GM20000 (cell line): ENCODE measurements at places on chromosomes 5 and 9.

- no peak for DNase-seq
These were observed 2.8 kb upstream of the UBAC1 start for GRCh38 chr9:135963938-135964337.

- peak; percentile 17 for DNase-seq
These were observed 2.4 kb upstream of the SMC2 start for GRCh38 chr9:104091708-104092107.

- no peak for DNase-seq
These were observed 1.9 kb downstream of the PCDHGB6 start for GRCh38 chr5:141409598-141410306.

- DNase-seq = peak; percentile 32
These were observed 21.9 kb downstream of the DEPDC1B start for GRCh38 chr5:60677850-60678664.

GRCh38 chr5:150609843-150610584 lies 30.4 kb upstream of the SYNPO start:
- no peak for DNase-seq

- DNase-seq = no peak
These were observed 567.7 kb downstream of the TLR4 start for GRCh38 chr9:118271936-118272335.

DNA sequence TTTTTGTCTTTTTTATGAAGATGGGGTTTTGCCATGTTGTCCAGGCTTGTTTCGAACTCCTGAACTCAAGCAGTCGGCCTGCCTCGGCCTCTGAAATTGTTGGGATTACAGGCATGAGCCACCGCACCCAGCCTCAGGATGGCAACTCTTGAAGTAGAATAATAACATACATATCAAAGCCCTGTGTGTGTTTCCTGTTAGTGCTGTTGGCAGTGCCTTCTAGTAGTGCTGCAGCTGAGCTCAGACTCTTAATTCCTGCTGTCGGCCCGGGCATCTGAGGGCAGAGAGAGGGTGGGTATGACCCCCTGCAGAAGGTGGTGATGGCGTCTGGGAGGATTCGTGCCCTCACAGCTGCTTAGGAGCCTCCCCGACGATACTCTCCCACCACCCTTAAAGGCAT lies 227.2 kb downstream of the PDZD2 start:
- DNase-seq = no peak

GRCh38 chr9:72025906-72026305 lies 34.5 kb downstream of the C9orf57 start:
- no peak for DNase-seq

GRCh38 chr5:142866563-142867275 lies 96.5 kb downstream of the ARHGAP26 start:
- DNase-seq = peak; percentile 68

GRCh38 chr9:118928722-118929121 lies 440.5 kb downstream of the BRINP1 start:
- DNase-seq = no peak

- no peak for DNase-seq
These were observed 36.3 kb upstream of the DMRT1 start for GRCh38 chr9:805151-805550.

- no peak for DNase-seq
These were observed 43.0 kb upstream of the HTR4 start for GRCh38 chr5:148697180-148697808.

- no peak for DNase-seq
These were observed 41.5 kb upstream of the KCNV2 start for GRCh38 chr9:2675834-2676233.

GRCh38 chr5:17177501-17178372 lies 39.7 kb upstream of the BASP1 start:
- no peak for DNase-seq

- DNase-seq = no peak
These were observed 4.8 kb downstream of the HBEGF start for GRCh38 chr5:140341591-140341990.

- no peak for DNase-seq
These were observed 25.4 kb downstream of the DAB2 start for GRCh38 chr5:39399135-39400036.

DNA sequence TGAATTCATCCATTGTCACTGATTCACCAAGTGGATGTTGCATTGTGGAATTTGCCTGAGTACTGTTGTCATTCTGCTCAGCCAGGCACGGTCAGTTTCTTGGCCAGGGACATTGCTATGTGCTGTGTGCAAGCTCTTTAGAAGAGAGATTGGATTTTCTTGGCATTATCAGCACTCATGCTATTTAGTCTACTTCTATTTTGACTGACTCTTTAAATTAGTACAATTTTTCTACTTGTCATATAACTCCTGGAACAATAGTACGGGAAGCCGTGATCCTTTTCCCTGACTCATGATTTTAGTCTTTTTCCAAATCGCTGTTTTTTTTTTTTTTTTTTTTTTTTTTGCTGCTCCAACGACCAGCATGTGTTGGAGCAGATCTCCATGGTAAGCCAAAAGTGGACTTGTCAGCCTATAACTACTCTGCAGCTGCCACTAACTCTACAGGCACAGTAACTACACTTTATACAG lies 129.7 kb downstream of the CDC42SE2 start:
- DNase-seq = no peak

GRCh38 chr5:82386576-82386975 lies 108.4 kb upstream of the RPS23 start:
- no peak for DNase-seq

GRCh38 chr9:77422969-77423368 lies 225.2 kb downstream of the GNA14 start:
- no peak for DNase-seq

DNA sequence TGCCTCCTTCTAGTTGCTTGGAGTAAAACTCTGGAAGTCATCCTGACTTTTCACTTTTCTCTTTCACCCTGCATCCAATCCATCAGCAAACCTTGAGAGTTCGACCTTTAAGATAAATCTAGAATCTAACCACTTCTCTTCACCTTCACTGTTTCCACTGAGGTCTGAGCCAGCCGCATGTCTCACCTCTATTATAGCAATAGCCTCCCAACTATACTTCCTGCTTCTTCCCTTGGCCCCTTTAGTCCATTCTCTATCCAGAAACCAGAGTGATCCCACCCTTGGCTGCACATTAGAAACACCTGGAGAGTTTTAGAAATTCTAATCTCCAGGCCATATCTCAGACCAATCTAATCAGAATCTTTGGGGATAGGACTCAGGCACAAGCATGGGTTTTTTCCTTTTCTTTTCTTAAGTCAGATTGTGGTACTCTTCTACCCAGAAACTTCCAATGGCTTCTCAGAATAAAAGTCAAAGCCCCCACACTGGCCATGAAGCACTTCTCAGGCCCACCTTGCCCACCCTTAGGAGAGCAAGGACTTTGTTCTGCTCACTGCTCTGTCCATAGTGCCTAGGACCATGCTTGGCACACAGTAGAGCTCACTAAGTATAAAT lies 33.1 kb downstream of the MFAP3 start:
- no peak for DNase-seq

DNA sequence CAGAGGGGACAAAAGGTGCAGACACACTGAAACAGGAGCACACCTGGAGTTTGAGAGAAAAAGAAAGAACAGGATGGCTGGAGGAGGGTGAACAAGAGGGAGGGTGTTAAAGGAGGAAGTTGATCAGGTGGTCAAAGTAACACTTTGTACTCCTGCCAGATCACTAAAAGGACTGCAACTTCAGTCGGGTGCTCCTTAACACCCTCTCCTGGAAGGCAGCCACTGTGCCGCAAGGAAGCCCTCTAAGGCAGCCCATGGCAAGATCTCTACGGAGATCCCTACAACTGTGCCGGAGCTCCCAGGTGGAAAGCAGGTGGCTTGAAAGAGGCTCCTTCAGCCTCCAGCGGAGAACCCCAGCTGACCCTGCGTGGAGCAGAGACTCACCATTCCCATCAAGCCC lies 124.4 kb upstream of the MSX2 start:
- DNase-seq = no peak

DNA sequence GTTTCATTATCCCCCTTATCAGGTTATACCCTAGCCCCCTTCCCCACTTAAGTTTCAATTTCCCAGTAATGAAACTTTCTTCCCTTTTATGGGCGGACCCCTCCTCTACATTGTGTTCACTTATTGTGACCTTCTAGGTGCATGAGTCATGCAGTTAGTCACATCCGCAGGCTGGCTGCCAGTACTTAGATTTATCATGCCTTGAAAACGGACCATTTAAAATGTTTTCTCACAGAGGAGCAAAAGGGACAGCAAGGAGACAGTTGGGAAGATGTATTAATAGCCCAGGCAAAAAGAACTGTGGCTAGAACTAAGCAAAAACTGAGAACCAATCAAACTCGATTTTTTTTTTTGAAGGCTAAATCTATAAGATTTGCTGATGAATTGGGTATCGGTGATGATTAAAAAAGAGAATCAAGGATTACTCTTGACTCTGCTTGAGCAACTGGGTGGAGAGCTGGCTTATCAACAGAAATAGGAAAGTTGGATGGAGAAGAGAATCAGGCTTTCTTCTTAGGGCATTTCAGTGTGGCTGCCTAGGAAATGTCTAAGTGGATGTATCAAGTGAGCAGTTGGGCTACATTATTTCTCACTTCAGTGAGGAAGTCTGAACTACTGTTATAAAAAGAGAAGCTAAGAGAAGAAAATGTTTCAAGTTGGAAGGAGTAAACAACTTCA lies 615.0 kb downstream of the HINT1 start:
- no peak for DNase-seq

GRCh38 chr5:124630767-124631704 lies 115.4 kb downstream of the ZNF608 start:
- peak; percentile 32 for DNase-seq

DNA sequence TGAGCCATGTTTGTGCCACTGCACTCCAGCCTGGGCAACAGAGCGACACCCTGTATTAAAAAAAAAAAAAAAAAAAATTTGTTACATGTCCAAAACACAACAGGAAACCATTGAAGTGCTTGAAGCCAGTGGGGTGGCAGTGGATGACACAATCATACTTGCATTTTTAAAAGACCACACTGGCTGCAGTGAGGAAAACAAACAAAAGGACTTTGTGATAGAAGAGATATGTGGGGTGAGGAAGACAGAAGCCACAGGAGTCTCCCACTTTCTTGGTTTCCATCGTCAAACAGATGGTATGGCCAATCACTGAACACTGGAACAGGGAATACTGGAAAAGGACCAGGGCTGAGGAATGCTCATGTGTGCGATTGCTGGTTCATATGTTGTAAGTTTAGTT lies 20.9 kb upstream of the COMMD10 start:
- DNase-seq = no peak

DNA sequence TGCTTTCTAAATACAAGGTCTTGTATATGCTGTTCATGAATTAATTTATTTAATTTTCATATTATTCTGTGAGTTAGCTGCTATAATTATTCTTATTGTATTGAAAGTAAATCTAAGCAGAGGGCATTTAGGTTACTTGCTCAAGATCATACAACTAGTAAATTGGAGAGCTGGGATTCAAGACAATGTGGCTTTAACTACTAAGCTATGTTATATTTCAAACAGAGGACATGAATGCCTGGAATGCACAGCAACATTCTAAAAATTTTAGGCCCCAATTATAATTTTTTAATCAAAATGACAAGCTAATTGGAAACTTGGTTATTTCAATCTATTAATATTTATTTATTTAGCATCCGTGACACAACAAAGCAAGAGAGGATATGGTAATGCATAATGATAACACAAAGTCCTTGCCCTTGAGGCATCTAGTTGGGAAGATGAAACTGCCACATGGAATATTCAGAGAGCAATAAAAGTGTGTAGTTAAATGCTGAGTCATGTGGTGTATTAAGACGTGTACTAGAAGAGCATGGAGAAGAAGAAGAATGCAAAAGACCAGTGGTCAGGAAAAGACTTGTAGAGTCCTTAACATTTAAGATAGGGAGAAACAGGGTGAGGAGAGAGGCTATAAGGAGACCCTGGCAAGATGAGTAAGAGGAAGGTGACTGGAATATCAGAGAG lies 24.4 kb downstream of the CTXN3 start:
- no peak for DNase-seq

- DNase-seq = no peak
These were observed 1695.4 kb upstream of the WWC1 start for GRCh38 chr5:166596043-166596442.

GRCh38 chr9:105447386-105447813 lies 434 bp upstream of the FSD1L start:
- no peak for DNase-seq

DNA sequence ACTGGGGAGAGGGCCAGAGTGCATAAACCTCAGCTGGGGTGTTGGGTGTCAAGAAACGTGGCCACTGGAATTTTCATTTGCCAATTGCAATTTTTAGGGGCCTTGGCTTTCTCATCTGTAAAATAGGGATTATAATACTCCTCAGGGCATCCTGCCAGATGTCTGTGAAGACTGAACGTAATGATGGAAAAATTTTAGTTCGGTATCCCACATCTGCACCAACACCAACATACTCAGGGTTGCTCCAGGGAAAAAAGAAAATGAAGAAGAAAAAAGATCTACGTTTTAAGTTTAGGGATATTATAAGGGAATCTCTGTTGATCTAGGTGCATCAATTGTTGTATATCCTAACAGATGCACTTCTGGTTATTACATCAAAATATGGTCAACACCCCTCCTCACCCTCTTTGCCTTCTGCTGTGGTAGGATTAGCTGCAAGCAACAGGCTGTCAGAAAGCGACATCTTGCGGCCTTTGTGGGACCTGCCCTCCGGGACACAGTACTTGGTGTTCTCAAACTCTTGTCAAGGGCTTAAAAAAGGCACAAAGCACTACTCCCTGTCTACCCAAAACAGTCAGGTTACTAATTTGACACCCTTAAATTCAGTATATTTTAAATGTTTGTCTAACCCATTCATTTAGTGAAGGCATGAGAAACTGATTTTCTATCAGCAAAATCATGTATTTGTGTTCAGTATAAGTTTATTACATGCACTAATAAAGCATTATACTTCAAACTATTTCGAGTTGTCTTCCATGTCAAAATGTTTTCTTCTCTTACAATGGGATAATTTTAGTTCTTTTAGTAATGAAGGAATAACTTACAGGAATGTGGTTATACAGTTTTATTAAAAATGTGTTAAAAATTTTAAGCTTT lies 8.3 kb upstream of the TBC1D2 start:
- DNase-seq = peak; percentile 76

GRCh38 chr9:24011881-24012280 lies 185.8 kb upstream of the ELAVL2 start:
- no peak for DNase-seq

DNA sequence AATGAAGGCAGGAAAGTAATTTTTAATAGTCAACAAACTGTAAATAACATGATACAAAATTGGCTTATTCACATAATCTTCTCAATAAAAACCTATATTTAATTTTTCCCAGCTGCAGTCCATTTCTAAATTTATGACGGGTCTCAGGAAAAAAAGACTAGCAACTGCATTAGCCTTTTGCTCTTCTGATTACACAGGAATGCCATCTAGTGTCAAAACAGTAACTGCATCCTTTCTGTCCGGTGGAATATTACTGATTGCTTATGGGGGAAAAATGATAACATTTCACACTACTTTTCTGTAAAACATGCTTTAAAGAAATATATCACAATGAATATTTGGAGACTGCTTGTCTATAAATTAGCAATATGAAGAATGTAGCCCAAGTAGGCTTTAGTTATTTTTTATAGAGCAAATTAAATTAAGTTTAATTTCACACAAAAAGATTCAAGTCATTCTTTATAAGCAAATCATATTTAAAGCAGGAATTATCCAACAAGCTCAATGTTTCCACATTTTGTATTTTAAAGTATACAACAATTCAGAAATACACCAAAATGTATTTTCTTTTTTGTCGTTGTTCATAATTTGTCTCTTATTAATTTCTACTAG lies 534.7 kb downstream of the CDH10 start:
- DNase-seq = no peak
